Anterior cingulate cortex (tissue), 58 donors: ENCODE measurements at places on chromosomes 16 and 17.

- no peak for DNase-seq
Measured at GRCh38 chr17:82126556-82127314, 28.7 kb upstream of the FASN start.

GRCh38 chr17:61403801-61404662 is 4.4 kb downstream of the TBX2 start:
- no peak for DNase-seq

- no peak for DNase-seq
Measured at GRCh38 chr17:45946841-45947256, 52.2 kb upstream of the STH start.

DNA sequence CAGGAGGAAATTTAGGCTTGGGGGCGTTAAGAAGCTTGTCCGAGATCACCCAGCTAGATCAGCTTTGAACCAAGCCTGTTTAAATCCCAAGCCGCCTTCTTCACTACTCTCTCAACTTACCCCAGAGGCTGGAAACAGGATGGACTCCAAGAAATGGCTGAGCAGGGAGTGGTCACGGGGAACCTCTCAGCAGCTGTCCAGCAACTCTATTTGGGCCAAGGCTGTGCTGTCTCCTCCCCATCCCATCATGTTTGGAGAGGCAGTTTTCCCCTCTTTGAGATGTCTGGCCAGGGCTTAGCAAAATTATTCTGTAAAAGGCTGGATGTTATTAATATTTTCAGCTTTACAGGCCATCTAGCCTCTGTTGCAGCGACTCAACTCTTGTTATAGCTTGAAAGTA is 305.7 kb downstream of the RBFOX1 start:
- no peak for DNase-seq

DNA sequence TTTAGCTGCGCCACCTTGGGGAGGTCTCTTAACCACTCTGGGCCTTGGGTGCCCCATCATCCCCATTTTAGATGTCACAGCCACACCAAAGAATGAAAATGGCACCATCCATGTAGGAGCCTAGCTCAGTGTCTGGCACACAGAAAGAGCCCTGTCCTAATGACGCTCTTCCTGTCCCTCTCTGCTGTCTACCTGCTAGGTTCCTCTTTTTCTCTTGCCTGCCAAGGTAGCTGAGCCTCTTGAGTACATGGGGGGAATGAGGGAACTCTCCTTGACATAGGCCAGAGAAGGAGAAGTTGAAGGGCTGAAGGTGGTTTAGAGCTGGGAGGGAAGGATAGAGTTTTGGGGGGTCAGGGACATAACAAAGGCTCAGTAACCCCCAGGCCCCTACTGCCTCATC is 1.8 kb downstream of the RUNDC3A start:
- DNase-seq = no peak
